ENCODE measurements at places on chromosomes 6 and 20. TPM values are rescaled to one million over a fixed set of nuclear protein-coding genes. Genes with fewer than 3 reads are reported as not detected.

The NCOA7 gene
- total RNA-seq: 46.1 TPM

The RIPPLY2 gene
- not detected for total RNA-seq

The NRSN1 gene
- total RNA-seq: not detected

The RNF144B gene
- total RNA-seq: 0.58 TPM

The TMEM217 gene
- 1.9 TPM for total RNA-seq

The ANKEF1 gene
- total RNA-seq: 1.4 TPM

DNA sequence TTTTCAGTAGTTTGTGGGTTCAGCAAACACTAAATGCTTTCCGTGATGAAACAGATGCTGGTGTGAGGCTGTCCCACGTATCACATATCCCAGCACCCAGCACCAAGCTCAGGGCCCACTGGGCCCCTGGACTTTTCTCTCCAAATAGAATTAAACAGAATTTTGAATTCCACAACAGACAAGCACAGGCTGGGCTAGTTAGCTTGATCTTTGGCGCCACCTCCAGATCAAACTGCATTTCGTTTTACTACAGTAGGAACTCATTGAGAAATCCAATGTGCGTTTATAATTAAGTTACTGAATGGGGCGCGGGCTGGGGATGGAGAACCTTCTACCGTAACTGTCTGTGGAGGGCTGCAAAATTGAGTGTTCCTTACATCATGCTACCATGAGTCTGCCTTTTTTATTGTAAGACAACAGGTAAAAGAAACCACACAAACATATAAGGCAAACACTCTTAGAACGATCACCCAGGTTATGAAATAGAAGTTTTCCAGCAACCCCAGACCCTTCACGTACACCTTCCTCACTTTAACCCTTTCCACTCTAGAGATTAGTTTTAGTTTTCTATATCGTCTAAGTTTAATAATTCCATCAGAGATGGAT is 107.8 kb downstream of the ZFP64 start:
- H3K4me3 ChIP-seq: no peak overlapping the region
- H3K4me1 ChIP-seq: no peaks in the 10 kb centered on the region
- no peak for DNase-seq
- H3K36me3 ChIP-seq: no peaks in the 10 kb centered on the region

- peak within 1 kb of the TSS; percentile 40 for H3K4me3 ChIP-seq
- DNase-seq: no peak
- H3K27me3 ChIP-seq: peaks cover 8% of the 10 kb centered on the region
- no peaks in the 10 kb centered on the region for H3K4me1 ChIP-seq
- H3K27ac ChIP-seq: no peak within 1 kb of the TSS
- H3K36me3 ChIP-seq: no peaks in the 10 kb centered on the region
Measured at GRCh38 chr6:131807644-131808459, at the start of gene ENPP1. Gene ENPP1 (plus strand): TSS chr6:131808020. CDS start chr6:131808036, 16 bp downstream.

DNA sequence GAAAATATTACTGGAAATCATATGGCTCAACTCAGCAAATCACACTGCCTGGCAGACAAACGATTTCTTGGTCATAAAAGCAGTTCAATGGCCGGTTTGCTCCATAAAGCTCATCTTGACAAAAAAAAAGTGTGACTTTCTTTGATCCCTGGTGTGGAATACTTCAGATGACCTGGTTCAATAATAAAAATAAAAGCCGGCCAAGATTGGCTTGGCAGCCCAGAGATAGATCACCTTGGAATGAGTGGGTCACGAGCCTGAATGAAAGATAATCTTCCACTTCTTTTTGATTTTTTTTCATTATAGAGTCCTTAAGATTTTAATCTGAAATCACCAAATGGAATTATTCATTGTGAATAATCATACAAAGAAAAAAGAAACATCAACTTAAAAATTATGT is 445.3 kb upstream of the CITED2 start:
- H3K27me3 ChIP-seq: no peaks in the 10 kb centered on the region
- no peaks in the 10 kb centered on the region for H3K4me1 ChIP-seq
- DNase-seq: no peak
- H3K27ac ChIP-seq: no peak overlapping the region
- no peak overlapping the region for H3K4me3 ChIP-seq

GRCh38 chr6:158067436-158068015 is 85.9 kb downstream of the SYNJ2 start:
- no peak for DNase-seq
- H3K4me3 ChIP-seq: no peak overlapping the region
- no peaks in the 10 kb centered on the region for H3K27me3 ChIP-seq
- H3K27ac ChIP-seq: no peak overlapping the region

DNA sequence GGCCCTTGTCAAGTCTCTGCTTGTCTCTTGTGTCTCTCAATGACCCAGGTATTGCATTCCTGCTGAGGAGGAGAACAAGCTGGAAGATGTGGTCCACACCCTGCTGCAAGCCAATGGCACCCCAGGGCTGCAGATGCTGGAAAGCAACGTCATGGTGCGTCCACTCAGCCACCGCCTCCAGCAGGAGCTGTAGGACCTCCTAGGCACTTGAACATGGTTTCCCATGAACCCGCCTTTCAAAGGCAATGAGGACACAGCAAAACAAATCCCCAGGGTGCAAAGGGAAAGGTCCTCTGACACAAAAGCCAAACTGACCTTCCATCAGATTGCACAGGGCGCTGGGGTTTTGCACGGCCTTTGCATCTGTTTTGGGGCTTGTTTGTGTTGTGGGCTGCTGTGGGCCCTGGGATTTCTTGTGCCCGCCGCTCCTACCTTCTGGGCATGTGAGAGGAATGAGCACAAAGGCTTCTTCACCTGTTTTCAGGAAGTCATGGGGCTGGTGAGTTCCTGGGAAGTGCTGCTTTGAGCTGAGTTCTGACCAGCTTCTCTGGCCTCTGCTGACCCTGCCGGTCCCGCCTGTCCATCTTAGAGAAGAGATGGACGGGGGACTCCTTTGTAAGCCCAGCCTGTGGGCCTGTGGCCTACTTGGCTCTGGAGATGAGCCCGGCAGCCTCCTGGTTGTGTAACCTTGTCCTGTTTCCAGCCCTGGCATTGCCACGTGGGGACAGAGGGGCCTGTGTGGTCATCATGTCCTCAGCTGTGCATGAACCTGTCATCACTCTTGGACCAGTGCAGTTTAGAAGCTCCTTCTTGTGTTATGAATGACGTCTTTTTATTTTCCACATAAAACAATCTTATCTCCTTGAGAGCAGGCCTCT is 151.3 kb downstream of the DTNBP1 start:
- no peaks in the 10 kb centered on the region for H3K27me3 ChIP-seq
- no peaks in the 10 kb centered on the region for H3K4me1 ChIP-seq
- DNase-seq: no peak
- H3K27ac ChIP-seq: no peak overlapping the region
- peaks cover 47% of the 10 kb centered on the region for H3K36me3 ChIP-seq
- no peak overlapping the region for H3K4me3 ChIP-seq

DNA sequence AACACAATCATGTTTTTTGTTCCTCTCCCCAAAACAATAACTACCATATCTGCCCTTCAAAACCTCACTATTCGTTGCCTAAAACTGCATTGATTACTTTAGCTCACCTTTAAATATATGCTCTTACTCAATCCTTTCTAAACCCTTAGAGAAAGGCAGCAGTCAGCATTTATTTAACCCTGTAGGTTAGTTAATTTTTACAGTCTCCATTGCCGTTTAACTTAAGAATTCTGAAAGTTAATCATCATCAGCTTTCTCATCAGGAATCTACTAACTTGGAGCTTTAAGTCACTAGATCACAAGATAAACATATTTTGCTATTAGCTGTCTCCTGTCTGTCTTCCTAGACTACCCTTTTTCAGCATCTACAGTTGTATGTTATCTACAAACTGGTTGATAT is 991.9 kb downstream of the EPHA7 start:
- H3K27me3 ChIP-seq: no peaks in the 10 kb centered on the region
- no peaks in the 10 kb centered on the region for H3K36me3 ChIP-seq
- no peaks in the 10 kb centered on the region for H3K4me1 ChIP-seq
- H3K4me3 ChIP-seq: no peak overlapping the region
- DNase-seq: no peak

DNA sequence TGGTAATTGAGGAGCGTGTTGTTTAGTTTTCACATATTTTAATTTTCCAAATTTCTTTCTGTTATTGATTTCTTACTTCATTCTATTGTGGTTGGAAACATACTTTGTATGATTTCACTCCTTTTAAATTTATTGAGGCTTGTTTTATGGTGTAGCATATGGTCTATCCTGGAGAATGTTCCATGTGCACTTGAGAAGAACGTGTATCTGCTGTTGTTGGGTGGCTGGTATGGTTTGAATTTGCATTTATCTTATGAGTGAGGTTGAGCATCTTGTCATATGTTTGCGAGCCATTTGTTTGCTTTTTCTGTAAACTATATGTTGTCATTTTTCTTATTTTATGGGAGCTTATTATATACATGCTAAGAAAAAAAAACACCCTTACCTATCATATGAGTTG is 26.5 kb downstream of the SRC start:
- H3K4me3 ChIP-seq: no peak overlapping the region
- H3K27me3 ChIP-seq: no peaks in the 10 kb centered on the region
- H3K27ac ChIP-seq: peak overlapping the region; percentile 77
- H3K4me1 ChIP-seq: peaks cover 80% of the 10 kb centered on the region
- no peak for DNase-seq

- no peak overlapping the region for H3K27ac ChIP-seq
- no peaks in the 10 kb centered on the region for H3K4me1 ChIP-seq
- H3K36me3 ChIP-seq: no peaks in the 10 kb centered on the region
Measured at GRCh38 chr6:84344005-84344404, 116.6 kb upstream of the CEP162 start.

- H3K27me3 ChIP-seq: no peaks in the 10 kb centered on the region
- H3K27ac ChIP-seq: no peak overlapping the region
- peaks cover 9% of the 10 kb centered on the region for H3K4me1 ChIP-seq
- DNase-seq: no peak
- H3K4me3 ChIP-seq: no peak overlapping the region
Measured at GRCh38 chr6:138981416-138981815, 6.6 kb downstream of the REPS1 start.

DNA sequence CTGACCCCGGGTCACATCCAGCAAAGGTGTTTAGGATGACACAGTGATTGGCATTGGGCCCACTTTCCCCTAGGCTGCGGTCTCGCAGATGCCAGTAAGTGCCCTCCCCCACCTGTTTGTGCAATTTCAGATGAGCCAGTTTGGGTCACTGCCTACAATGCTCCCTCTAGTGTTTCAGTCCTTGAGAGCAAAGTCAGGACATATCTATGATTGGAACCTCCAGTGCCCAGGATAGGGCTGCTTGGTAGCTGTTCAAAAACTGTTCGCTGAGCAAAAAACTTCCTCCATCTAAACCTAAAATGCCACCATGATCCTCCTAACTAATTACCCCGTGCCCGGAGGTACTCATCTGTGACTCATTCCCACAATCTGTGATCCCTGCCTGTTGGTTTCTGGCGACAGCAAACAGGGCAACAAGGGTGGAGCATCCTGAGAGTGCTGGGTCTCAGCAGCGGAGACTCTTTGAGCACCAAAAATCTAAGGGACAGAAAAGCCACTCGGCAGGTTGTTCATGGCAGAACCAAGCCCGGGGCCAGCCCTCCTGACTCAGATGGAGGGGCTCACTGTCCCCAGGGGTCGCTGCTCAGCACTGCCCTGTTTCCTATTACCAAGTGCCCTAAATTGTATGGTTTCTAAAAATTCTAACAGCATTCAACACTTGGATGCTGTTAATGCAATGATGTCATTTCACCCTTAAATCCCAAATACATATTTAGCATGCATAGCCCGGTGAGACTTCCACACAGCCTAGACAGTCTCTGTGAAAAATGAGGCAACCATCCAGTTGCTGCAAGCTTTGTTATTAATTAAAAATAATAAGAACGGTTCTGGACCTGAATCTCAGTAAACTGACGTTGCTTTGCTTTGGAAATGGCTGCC is 5.0 kb downstream of the VSX1 start:
- no peak for DNase-seq
- H3K36me3 ChIP-seq: no peaks in the 10 kb centered on the region
- H3K27me3 ChIP-seq: peaks cover 3% of the 10 kb centered on the region
- H3K4me1 ChIP-seq: no peaks in the 10 kb centered on the region
- H3K27ac ChIP-seq: no peak overlapping the region

DNA sequence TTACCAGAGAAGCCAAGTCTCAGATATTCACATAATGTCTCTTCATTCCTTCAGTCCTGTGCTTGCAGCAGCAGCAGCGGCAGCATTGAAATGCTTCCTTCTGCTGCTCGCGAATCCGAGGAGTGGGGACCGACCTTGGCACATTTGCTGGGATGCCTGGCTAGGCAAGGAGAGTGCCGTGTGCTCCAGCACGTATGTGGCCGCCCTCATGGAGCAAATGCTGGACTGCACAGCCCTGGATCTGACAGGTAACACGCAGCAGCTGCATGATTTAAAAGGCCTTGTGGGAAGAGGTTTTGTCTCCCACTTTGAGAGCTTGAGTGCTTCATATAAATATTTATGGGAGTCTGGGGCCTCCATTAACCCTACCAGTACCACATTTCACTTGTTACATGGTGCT is 9.9 kb downstream of the MAFB start:
- no peak overlapping the region for H3K27ac ChIP-seq
- no peak overlapping the region for H3K4me3 ChIP-seq
- H3K4me1 ChIP-seq: 0 out of 2 replicates have a peak, but pooled peaks cover 8% of the 10 kb centered on the region
- DNase-seq: no peak
- peaks cover 10% of the 10 kb centered on the region for H3K27me3 ChIP-seq
- no peaks in the 10 kb centered on the region for H3K36me3 ChIP-seq

Data from GM12878 (cell line).